ENCODE measurements at places on chromosomes 11 and 22. TPM values are rescaled to one million over a fixed set of nuclear protein-coding genes. Genes with fewer than 3 reads are reported as not detected.

GRCh38 chr11:44036811-44037657 lies 10.7 kb upstream of the ACCSL start:
- no peaks in the 10 kb centered on the region for H3K36me3 ChIP-seq
- peak; percentile 93 for DNase-seq
- no peak overlapping the region for H3K27ac ChIP-seq
- peaks cover 23% of the 10 kb centered on the region for H3K4me1 ChIP-seq

GRCh38 chr11:95692526-95693260 lies 96.9 kb downstream of the FAM76B start:
- peaks cover 2% of the 10 kb centered on the region for H3K4me1 ChIP-seq
- H3K36me3 ChIP-seq, result no peaks in the 10 kb centered on the region
- no peaks in the 10 kb centered on the region for H3K27me3 ChIP-seq
- H3K4me3 ChIP-seq, result no peak overlapping the region
- H3K27ac ChIP-seq, result no peak overlapping the region
- no peak for DNase-seq

DNA sequence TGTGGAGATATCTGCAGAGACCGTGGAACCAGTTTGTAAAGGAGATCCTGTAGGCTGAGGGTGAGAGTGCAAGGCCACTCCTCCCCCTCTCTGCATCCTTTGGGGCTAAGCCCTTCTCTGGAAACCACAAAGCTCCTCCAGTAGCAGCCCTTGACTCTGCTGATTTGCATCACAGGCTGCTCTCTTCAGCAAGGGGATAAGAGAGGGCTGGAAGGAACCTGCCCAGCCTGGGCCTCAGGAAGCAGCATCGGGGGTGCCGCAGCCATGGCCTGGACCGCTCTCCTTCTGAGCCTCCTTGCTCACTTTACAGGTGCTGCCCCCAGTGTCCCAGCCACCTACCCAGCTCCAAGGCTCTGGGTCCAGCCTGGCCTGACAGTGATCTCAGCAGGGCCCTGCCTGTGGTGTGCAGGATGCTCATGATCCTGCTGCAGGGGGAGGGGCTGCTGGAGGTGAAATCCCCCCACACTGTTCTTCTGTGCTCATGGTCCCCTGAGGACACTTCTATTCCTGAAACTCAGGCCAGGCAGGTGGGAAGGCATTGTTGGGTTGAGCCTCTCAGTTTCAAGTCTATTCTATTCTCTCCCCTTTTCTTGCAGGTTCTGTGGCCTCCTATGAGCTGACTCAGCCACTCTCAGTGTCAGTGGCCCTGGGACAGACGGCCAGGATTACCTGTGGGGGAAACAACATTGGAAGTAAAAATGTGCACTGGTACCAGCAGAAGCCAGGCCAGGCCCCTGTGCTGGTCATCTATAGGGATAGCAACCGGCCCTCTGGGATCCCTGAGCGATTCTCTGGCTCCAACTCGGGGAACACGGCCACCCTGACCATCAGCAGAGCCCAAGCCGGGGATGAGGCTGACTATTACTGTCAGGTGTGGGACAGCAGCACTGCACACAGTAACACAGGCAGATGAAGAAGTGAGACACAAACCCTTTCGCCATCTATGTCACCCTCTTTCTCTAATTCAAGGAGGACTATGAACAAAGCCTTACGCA lies 68.5 kb upstream of the IGLL5 start:
- H3K4me1 ChIP-seq, result peaks cover 11% of the 10 kb centered on the region
- H3K36me3 ChIP-seq, result no peaks in the 10 kb centered on the region
- no peaks in the 10 kb centered on the region for H3K27me3 ChIP-seq

DNA sequence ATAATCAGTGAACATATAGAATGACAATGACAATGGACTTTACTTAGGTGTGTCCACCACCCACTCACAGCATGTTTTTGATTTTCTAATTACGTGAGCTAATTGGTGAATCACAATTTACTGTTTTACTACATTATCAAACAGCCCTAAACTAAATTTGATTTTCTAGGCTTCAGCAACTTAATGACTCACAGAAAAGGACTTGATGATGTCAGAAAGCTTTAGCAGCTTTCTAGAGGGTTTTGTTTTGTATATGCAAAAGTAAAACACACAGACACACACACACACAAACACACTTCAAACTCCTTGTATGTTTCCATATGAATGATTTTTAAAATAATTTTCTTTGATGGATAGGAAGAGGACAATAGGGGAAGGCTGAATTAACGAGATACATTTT lies 878.6 kb upstream of the CCDC90B start:
- no peaks in the 10 kb centered on the region for H3K27me3 ChIP-seq
- no peak overlapping the region for H3K4me3 ChIP-seq
- DNase-seq, result no peak
- H3K36me3 ChIP-seq, result no peaks in the 10 kb centered on the region
- H3K27ac ChIP-seq, result no peak overlapping the region

Gene DRICH1
- polyA plus RNA-seq, result 0.45 TPM

Gene NCAPH2
- polyA plus RNA-seq, result 40.3 TPM

- peak; percentile 72 for DNase-seq
- H3K4me1 ChIP-seq, result peaks cover 32% of the 10 kb centered on the region
- H3K27ac ChIP-seq, result peak overlapping the region; percentile 79
- H3K27me3 ChIP-seq, result no peaks in the 10 kb centered on the region
Measured at GRCh38 chr22:40396882-40397281, 26.5 kb downstream of the SGSM3 start.

- no peak for DNase-seq
- peaks cover 9% of the 10 kb centered on the region for H3K27me3 ChIP-seq
- no peak overlapping the region for H3K27ac ChIP-seq
Measured at GRCh38 chr11:17525570-17525969, 18.6 kb downstream of the USH1C start.

GRCh38 chr11:680476-680875 lies 14.5 kb downstream of the DEAF1 start:
- H3K4me3 ChIP-seq, result no peak overlapping the region
- H3K27me3 ChIP-seq, result no peaks in the 10 kb centered on the region
- H3K36me3 ChIP-seq, result peaks cover 68% of the 10 kb centered on the region
- H3K27ac ChIP-seq, result no peak overlapping the region
- DNase-seq, result no peak

DNA sequence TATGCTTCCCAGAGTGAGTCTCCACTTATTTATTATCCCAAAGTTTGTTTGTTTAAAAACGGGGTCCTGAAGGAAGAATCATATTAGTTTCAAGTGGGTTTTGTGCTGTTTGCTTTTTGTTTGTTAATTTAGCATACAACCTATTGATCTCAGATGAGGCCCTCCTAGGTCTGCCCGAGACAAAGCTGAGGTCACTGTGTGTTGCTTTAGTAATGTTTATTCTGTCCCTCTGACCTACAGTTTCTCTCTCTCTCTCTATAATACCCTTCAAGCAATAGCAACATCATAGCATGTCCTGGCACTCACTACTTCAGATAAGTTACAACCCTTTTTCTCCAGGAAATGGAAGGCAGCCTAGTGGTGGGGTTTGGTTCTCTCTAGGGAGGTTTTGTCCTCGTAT lies 63.4 kb downstream of the AMOTL1 start:
- H3K4me1 ChIP-seq, result peaks cover 2% of the 10 kb centered on the region
- H3K36me3 ChIP-seq, result peaks cover 54% of the 10 kb centered on the region
- H3K4me3 ChIP-seq, result no peak overlapping the region

Gene DLG2
- polyA plus RNA-seq, result 13.1 TPM

Gene OR8A1
- 0.24 TPM for polyA plus RNA-seq

DNA sequence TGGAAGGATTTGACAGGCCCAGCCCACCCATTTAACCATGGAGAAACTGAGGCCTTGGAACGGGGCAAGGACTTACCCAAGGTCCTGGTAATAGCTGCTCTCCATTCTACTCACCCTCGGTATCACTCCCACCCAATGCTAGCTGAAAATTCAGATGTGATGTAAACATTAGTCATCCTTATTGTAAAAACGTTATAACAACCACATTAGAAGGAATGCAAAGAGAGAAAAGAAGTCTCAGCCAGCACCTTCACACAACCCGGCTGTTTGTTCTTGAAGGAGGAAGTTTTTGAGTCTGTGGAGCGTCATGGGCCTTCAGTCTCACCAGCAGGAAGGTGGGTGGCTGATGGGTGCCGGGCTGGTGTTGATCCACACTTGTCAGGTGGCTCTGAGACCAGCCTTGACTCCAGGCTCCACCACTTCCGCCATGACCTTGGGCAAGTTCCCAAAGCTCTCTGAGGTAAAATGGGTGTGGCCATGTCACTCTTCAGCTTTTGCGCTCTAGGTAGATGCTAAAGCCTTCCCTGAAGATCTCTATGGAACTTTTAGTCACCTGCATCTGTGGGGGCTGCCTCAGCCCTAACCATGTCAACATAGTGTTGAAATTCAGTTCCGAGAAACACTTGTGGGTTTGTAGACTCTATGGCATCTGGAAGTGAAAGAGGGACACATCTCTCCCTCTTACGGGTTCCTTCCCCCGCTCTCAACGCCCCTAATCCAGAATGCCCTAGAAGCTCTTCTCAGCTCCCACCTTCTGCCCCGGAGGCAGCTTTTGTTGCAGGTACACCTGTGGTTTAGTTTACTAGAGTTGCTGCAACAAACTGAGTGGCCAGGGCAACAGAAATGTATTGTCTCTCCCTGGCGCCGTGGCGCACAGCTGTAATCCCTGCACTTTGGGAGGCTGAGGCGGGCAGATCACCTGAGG lies 14.8 kb downstream of the CD6 start:
- peaks cover 10% of the 10 kb centered on the region for H3K27me3 ChIP-seq
- no peaks in the 10 kb centered on the region for H3K4me1 ChIP-seq
- H3K36me3 ChIP-seq, result no peaks in the 10 kb centered on the region
- no peak for DNase-seq
- H3K27ac ChIP-seq, result no peak overlapping the region

- H3K36me3 ChIP-seq, result peaks cover 2% of the 10 kb centered on the region
- peak overlapping the region; percentile 91 for H3K27ac ChIP-seq
- peak overlapping the region; percentile 69 for H3K4me3 ChIP-seq
- peak; percentile 93 for DNase-seq
- peaks cover 34% of the 10 kb centered on the region for H3K4me1 ChIP-seq
Measured at GRCh38 chr11:33701302-33702230, 940 bp upstream of the C11orf91 start.

Gene DBX1
- polyA plus RNA-seq, result 9.2 TPM

Gene HOATZ
- polyA plus RNA-seq, result 0.60 TPM

Gene DERL3
- polyA plus RNA-seq, result 1.6 TPM

Gene CCDC73
- not detected for polyA plus RNA-seq

- H3K27ac ChIP-seq, result no peak overlapping the region
- H3K4me1 ChIP-seq, result peaks cover 21% of the 10 kb centered on the region
- H3K27me3 ChIP-seq, result no peaks in the 10 kb centered on the region
- H3K36me3 ChIP-seq, result no peaks in the 10 kb centered on the region
Measured at GRCh38 chr22:48660790-48661740, 1166.6 kb downstream of the BRD1 start.

Gene RASD2
- polyA plus RNA-seq, result 11.7 TPM

- H3K36me3 ChIP-seq, result no peaks in the 10 kb centered on the region
- no peak overlapping the region for H3K27ac ChIP-seq
- no peaks in the 10 kb centered on the region for H3K4me1 ChIP-seq
- no peak for DNase-seq
Measured at GRCh38 chr11:3635641-3636375, 6.0 kb downstream of the ART5 start.

Gene OR56B4
- polyA plus RNA-seq, result not detected

DNA sequence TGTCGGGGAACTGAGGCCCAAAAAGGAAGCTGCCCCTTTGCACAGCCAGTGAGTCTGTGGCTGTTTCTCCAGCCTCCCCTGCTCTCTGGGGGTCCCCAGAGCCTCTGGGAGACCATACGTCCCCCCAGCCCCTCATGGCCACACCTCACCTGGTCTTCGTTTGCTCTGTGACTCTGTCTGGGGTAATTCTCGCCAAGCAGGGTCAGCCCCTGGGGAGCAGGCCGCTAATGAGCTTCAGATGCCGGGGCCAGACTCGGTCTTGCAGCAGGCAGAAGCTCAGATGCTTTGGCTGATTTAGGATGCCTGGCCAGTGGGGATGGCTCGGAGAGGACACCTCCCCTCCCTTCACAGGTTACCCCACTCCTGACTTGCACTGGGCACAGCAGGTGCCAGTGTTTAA lies 24.1 kb upstream of the WNT11 start:
- no peak overlapping the region for H3K4me3 ChIP-seq
- H3K4me1 ChIP-seq, result peaks cover 37% of the 10 kb centered on the region
- H3K27ac ChIP-seq, result no peak overlapping the region
- no peaks in the 10 kb centered on the region for H3K36me3 ChIP-seq

Gene AMOTL1
- polyA plus RNA-seq, result 61.9 TPM

Measured in muscle of leg (tissue), 16 donors.